ENCODE measurements at places on chromosomes 16 and 17.
A peak's percentile ranks its signal among the peaks of the same experiment; 100 is the strongest.

DNA sequence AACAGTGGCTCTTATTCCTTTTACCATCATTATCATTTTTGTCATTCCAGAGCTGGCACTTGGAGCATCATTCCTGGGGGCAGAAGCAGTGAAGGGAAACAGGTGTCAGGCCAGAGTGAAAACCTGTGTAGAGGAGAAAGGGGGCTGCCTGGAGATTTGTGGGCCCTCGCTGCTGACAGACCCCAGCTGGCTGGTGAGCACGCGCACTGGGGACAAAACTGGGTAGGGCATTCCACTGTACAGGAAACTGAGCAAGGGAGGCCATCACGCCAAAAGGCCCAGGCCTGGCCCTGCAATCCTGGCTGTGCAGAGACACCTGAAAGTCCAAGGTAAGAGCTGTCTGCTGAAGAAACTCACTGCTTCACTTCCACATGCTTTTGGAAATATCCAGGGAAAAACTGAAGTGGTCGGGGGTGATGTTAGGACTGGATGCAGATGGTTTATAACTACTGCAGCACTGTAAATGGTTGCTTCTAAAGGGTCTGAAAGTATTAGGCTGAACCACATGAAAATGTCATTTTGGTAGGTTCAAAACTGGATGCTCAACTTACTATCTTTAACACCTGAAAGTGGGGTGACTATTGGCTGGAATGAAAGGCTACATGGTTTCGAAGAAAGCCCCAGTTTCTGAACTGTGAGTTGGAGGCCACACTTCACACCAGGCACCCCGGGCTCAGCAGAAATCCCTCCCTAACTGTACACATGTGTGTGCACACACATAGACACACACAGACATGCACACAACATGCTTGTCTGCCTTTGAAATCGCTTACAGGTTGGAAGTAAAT is 225.0 kb downstream of the C16orf78 start:
- no peaks in the 10 kb centered on the region for H3K36me3 ChIP-seq
- peak; percentile 68 for DNase-seq

GRCh38 chr16:17503331-17503730 is 32.6 kb upstream of the XYLT1 start:
- no peaks in the 10 kb centered on the region for H3K36me3 ChIP-seq
- no peaks in the 10 kb centered on the region for H3K4me1 ChIP-seq

GRCh38 chr16:88993166-88993761 is 16.3 kb upstream of the CBFA2T3 start:
- DNase-seq = no peak
- H3K4me3 ChIP-seq = no peak overlapping the region
- no peak overlapping the region for H3K27ac ChIP-seq
- H3K27me3 ChIP-seq = no peaks in the 10 kb centered on the region
- H3K4me1 ChIP-seq = peaks cover 7% of the 10 kb centered on the region
- no peaks in the 10 kb centered on the region for H3K36me3 ChIP-seq

GRCh38 chr17:9247401-9247938 is 226.2 kb downstream of the NTN1 start:
- no peaks in the 10 kb centered on the region for H3K4me1 ChIP-seq
- no peak for DNase-seq
- H3K27me3 ChIP-seq = no peaks in the 10 kb centered on the region

DNA sequence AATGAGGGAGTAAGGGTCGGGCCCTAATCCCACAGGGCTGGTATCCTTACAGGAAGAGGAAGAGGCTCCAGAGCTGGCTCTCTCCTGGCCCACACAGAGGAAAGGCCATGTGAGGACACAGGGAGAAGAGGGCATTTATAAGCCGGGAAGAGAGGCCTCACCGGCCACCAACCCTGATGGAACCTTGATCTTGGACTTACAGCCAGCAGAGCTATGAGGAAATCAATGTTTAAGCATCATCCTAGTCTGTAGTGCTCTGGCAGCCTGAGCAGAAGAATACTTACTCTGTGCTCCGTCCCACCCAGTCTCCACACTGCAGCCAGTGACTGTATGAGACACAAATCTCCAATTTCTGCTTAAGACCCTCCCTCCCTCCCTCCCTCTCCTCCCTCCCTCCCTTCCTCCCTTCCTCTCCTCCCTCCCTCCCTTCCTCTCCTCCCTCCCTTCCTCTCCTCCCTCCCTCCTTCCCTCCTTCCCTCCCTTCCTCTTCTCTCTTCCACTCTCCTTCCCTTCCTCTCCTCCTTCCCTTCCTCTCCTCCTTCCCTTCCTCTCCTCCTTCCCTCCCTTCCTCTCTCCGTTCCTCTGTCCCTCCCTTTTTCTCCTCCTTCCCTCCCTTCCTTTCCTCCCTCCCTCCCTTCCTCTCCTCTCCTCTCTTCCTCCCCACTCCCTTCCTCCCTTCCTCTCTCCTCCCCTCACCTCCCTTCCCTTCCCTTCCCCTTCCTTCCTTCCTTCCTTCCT is 8.9 kb upstream of the TMEM220 start:
- H3K4me3 ChIP-seq = no peak overlapping the region
- no peak overlapping the region for H3K27ac ChIP-seq
- DNase-seq = no peak
- H3K36me3 ChIP-seq = no peaks in the 10 kb centered on the region
- no peaks in the 10 kb centered on the region for H3K4me1 ChIP-seq

DNA sequence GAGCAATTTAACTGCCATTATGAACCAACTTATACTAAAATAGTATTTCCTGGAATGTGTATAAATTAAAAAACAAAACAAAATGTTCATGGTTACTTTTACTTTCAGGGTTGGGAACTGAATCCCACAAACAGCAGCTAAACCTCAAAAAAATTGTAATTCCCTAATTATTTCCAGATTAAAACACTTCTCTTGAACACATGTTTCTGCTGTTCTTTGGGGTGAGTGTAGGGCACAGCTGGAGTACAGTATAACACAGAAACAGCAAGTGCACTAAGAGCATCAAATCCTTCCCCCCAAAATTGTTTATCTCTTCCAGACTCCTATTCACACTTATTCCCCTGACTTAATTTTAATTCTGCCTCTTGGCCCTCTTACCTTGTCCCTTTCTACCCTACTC is 56.4 kb downstream of the KANSL1 start:
- no peak overlapping the region for H3K4me3 ChIP-seq
- H3K27me3 ChIP-seq = no peaks in the 10 kb centered on the region
- H3K27ac ChIP-seq = 0 out of 2 replicates have a peak overlapping the region, but pooled peaks have one; percentile 21
- H3K4me1 ChIP-seq = peaks cover 59% of the 10 kb centered on the region
- no peak for DNase-seq

- DNase-seq = no peak
- H3K27ac ChIP-seq = peak overlapping the region; percentile 74
- H3K4me3 ChIP-seq = peak overlapping the region; percentile 87
- no peaks in the 10 kb centered on the region for H3K27me3 ChIP-seq
- no peaks in the 10 kb centered on the region for H3K36me3 ChIP-seq
These were observed 1.4 kb downstream of the TENT4B start for GRCh38 chr16:50154420-50154950.

- H3K27ac ChIP-seq = peak overlapping the region; percentile 77
- H3K4me1 ChIP-seq = peaks cover 23% of the 10 kb centered on the region
- no peak for DNase-seq
- peak overlapping the region; percentile 16 for H3K4me3 ChIP-seq
These were observed 24.0 kb downstream of the CDIP1 start for GRCh38 chr16:4514606-4515005.

- DNase-seq = no peak
- H3K4me3 ChIP-seq = no peak within 1 kb of the TSS
- no peak within 1 kb of the TSS for H3K27ac ChIP-seq
- peaks cover 23% of the 10 kb centered on the region for H3K27me3 ChIP-seq
- no peaks in the 10 kb centered on the region for H3K36me3 ChIP-seq
These were observed at the start of gene MT1A for GRCh38 chr16:56637814-56638750. MT1A (plus strand) TSS chr16:56638666; CDS start chr16:56638739, 73 bp downstream.

GRCh38 chr16:84925092-84925772 is 86.1 kb downstream of the ZDHHC7 start:
- no peaks in the 10 kb centered on the region for H3K36me3 ChIP-seq
- DNase-seq = no peak
- no peaks in the 10 kb centered on the region for H3K4me1 ChIP-seq
- no peak overlapping the region for H3K4me3 ChIP-seq
- H3K27me3 ChIP-seq = no peaks in the 10 kb centered on the region

GRCh38 chr17:27663936-27664605 is 33.1 kb downstream of the LGALS9 start:
- DNase-seq = no peak
- H3K27ac ChIP-seq = no peak overlapping the region
- no peaks in the 10 kb centered on the region for H3K4me1 ChIP-seq
- H3K27me3 ChIP-seq = peaks cover 1% of the 10 kb centered on the region
- H3K4me3 ChIP-seq = no peak overlapping the region

- no peak overlapping the region for H3K4me3 ChIP-seq
- no peaks in the 10 kb centered on the region for H3K36me3 ChIP-seq
- no peak overlapping the region for H3K27ac ChIP-seq
- no peak for DNase-seq
- H3K4me1 ChIP-seq = peaks cover 13% of the 10 kb centered on the region
These were observed 18.2 kb downstream of the CDK5RAP3 start for GRCh38 chr17:47989159-47989558.

DNA sequence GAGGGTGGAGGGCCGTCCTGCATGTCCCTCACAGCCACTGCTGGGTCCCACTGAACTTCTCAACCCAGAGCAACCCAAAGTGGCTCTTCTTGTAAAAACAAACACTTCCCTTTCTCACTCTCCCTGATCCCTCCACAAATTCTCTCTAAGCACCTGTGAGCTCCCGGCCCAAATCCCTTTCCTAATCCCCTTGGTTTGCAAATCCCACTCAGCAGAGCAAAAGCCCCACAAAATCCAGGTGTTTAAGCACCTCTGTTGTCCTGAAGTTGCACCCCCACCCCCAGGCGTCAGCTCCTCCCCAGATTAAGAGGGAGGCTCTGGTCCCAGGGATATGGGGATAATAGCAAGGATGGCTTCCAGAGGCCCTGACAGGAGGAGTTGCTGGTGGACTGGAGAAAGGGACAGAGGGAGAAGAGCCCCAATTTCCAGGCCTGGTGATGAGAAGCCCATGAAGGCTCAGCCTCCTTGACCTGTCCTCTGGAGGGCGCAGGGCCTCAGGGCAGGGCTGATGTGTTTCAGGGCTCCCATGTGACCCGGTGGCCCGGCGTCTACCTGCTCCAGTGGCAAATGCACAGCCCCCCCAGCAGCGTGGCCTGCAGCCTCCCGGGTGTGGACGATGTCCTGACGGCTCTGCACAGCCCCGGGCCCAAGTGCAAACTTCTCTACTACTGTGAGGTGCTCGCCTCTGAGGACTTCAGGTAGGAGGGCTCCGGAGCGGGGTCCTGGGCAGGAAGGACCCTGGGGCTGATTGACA is 23.0 kb downstream of the NAGPA start:
- no peak overlapping the region for H3K27ac ChIP-seq
- no peak overlapping the region for H3K4me3 ChIP-seq
- H3K4me1 ChIP-seq = no peaks in the 10 kb centered on the region

GRCh38 chr16:46996391-46996790 is 22.9 kb upstream of the DNAJA2 start:
- H3K4me3 ChIP-seq = no peak overlapping the region
- no peak overlapping the region for H3K27ac ChIP-seq
- no peaks in the 10 kb centered on the region for H3K27me3 ChIP-seq
- H3K4me1 ChIP-seq = no peaks in the 10 kb centered on the region
- no peaks in the 10 kb centered on the region for H3K36me3 ChIP-seq

DNA sequence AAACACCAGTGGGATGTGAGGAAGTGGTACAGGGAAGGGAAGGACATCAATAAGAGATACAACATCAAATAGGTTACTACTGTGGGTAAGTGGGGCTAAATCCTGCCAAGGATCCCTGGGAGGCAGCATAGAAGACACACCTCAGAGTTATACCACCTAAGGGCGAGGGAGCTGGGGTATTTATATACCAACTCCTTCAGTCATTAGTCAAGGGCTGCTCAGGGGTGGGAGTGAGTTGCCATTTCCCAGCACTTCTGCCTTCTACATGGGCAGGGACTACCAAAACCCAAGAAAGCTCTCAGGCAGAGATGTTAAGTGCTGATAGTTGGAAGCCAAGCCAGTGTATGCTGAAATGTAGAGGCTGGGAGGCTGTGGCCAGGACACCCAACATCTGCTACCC is 57.5 kb upstream of the MARCHF10 start:
- H3K27ac ChIP-seq = no peak overlapping the region
- H3K27me3 ChIP-seq = 0 out of 2 replicates have a peak, but pooled peaks cover 1% of the 10 kb centered on the region
- H3K36me3 ChIP-seq = no peaks in the 10 kb centered on the region
- no peak overlapping the region for H3K4me3 ChIP-seq

GRCh38 chr17:46878055-46878454 is 26.7 kb downstream of the WNT9B start:
- no peak overlapping the region for H3K27ac ChIP-seq
- no peak for DNase-seq
- H3K36me3 ChIP-seq = no peaks in the 10 kb centered on the region
- no peaks in the 10 kb centered on the region for H3K4me1 ChIP-seq

- no peaks in the 10 kb centered on the region for H3K4me1 ChIP-seq
- no peak overlapping the region for H3K27ac ChIP-seq
- H3K27me3 ChIP-seq = no peaks in the 10 kb centered on the region
- no peaks in the 10 kb centered on the region for H3K36me3 ChIP-seq
- no peak for DNase-seq
- H3K4me3 ChIP-seq = no peak overlapping the region
These were observed 11.3 kb upstream of the USP7 start for GRCh38 chr16:8975039-8975438.

GRCh38 chr17:8120520-8121406 is 2.4 kb upstream of the ALOXE3 start:
- H3K27me3 ChIP-seq = peaks cover 5% of the 10 kb centered on the region
- no peaks in the 10 kb centered on the region for H3K36me3 ChIP-seq
- peak; percentile 63 for DNase-seq
- peak overlapping the region; percentile 64 for H3K27ac ChIP-seq
- H3K4me3 ChIP-seq = peak overlapping the region; percentile 69
